Vagina (tissue), 2 donors: ENCODE measurements at places on chromosomes 11 and 22.

DNA sequence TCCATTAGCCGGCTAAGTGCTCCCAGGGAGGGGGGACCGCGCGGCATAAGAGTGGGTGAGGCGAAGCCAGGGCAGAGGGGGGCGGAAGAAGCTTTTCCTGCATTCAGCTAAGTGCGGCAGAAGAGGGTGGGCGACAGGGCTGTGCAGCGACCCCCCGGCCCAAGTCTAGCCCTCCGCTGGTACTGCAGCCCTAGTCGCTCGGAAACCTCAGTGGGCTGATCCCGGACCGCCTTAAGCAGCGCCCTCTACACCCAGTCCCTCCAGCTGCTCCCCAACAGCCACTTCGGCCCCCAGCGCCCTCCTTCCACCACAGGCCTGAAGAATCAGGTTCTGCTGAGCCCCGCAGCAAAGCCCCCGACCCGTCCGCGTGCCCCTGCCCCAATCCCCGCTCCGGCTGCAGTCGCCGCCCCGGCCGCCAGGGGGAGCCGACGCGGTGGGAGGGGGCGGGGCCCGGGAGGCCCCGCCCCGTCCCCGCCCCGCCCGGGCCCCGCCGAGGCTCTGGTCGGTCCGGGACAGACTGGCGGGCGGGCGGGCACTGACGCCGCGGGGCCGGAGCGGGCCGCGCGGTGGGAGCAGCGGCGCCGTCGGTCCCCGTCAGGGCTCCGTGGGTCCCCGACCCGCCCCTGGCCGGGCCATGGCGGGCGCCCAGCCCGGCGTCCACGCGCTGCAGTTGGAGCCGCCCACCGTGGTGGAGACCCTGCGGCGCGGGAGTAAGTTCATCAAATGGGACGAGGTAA, at the start of gene PLCB3:
Gene PLCB3 (plus strand): TSS at position 515 of the 737 bp plus-strand sequence. CDS start 120 bp downstream, at position 635.
- no peaks in the 10 kb centered on the region for H3K27me3 ChIP-seq
- peak within 1 kb of the TSS; percentile 85 for H3K4me3 ChIP-seq
- peaks cover 17% of the 10 kb centered on the region for H3K36me3 ChIP-seq
- H3K27ac ChIP-seq = peak within 1 kb of the TSS; percentile 78
- no peak for DNase-seq
- peaks cover 35% of the 10 kb centered on the region for H3K4me1 ChIP-seq

GRCh38 chr22:47328550-47329243, 566.2 kb downstream of the TBC1D22A start:
- no peak overlapping the region for H3K27ac ChIP-seq
- no peak overlapping the region for H3K4me3 ChIP-seq
- H3K4me1 ChIP-seq = no peaks in the 10 kb centered on the region
- peak; percentile 77 for DNase-seq
- H3K36me3 ChIP-seq = no peaks in the 10 kb centered on the region
- H3K27me3 ChIP-seq = no peaks in the 10 kb centered on the region

DNA sequence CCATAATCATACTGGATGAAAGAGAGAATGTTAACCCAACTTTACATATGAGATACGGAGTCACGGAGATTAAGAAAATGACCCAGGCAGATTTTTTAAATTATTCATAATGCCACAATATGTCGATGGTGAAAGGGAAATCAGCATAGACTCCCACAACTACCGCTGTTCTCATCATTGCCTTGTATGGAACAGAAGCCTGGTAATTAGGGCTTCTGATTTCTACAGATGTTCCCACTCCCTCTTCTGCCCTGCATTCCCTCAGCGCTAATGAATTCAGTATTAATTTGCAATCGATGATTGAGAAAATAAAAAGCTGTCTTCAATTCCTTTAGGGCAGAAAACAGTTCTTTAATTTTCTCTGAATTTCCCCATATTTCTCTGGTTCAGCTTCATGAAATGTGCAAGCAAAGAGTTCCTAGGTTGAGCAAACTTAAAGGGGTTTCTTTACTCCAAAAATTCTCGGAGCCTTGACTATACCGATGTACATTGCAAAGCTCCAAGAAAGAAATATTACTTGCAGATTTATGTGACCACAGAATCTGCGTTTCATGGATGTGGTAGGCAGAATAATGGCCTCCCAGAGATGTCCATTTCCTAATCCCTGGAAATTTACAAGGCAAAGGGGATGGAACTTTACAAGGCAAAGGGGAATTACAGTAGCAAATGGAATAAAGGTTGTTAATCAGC, 134.9 kb upstream of the ZC3H12C start:
- H3K36me3 ChIP-seq = no peaks in the 10 kb centered on the region
- no peak overlapping the region for H3K27ac ChIP-seq

DNA sequence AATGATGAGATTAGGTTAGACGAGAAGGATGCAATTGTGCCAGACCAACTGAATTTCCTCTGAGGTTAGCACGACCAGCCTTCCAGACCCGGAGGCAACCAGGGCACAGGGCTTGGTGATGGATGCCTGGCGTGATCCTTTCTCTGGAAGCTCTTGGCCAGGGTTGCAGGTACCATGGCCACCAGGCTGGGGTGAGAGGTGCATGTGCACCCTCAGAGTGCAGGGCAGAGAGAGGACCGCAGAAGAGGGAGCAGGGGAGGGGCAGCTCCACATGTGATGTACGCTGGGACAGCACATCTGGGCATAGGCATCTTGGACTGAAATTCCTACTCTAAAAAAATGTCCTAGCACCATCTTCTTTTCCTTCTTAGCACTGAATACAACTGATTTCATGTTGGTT, 10.9 kb downstream of the KCNJ1 start:
- H3K27me3 ChIP-seq = no peaks in the 10 kb centered on the region
- H3K36me3 ChIP-seq = no peaks in the 10 kb centered on the region
- H3K27ac ChIP-seq = no peak overlapping the region
- H3K4me3 ChIP-seq = no peak overlapping the region
- H3K4me1 ChIP-seq = peaks cover 7% of the 10 kb centered on the region

DNA sequence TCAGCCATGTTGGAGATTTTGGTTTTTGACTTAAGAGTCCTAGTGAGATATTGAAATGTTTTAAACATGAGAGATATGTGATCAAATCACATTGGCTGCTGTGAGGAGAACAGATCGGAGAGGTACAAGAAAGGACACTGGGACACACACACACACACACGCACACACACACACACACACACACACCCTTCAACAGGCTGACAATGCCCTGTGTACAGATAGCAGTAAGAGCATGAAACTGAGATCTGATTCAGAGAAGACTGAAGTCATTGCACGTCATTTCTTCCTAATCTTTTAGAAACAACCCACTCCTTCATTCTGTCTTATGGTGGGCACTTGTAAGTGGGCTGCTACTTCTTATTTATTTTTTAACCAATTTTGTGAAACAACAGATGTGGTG, 200.5 kb upstream of the E2F8 start:
- H3K36me3 ChIP-seq = no peaks in the 10 kb centered on the region
- no peak overlapping the region for H3K4me3 ChIP-seq
- H3K4me1 ChIP-seq = no peaks in the 10 kb centered on the region
- H3K27me3 ChIP-seq = no peaks in the 10 kb centered on the region

DNA sequence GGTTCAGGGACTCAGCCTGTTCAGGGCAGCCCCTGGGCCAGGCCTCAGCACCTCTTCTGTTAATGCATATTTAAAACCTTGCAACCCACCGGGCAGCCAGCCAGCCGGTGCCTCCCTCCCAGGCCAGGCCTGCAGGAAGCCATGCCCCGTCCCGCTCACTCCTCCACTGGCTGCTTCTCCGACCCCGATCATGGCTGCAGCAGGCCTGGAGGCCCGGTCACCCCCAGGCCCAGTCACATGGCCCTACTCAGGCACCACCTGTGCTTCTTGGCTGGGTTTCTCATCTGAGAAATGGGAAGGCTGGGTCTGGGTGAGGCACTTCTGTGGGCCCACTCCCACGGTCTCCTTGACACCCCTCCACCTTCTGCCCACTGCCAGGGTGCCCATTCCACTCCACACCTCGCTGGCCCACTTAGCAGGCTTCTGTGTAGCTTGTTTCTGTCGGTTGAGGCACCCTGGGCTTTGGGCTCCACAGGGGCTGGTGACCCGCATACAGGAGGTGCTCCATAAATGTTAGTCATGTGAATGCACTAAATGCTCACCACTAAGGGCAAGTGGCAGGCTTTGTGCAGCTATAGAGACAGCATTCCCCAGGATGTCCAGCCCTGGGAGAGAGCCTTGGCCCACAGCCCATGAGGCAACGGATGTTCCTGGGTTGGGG, 11.4 kb downstream of the RTN4R start:
- H3K36me3 ChIP-seq = no peaks in the 10 kb centered on the region
- DNase-seq = no peak
- H3K4me3 ChIP-seq = no peak overlapping the region
- no peaks in the 10 kb centered on the region for H3K27me3 ChIP-seq

DNA sequence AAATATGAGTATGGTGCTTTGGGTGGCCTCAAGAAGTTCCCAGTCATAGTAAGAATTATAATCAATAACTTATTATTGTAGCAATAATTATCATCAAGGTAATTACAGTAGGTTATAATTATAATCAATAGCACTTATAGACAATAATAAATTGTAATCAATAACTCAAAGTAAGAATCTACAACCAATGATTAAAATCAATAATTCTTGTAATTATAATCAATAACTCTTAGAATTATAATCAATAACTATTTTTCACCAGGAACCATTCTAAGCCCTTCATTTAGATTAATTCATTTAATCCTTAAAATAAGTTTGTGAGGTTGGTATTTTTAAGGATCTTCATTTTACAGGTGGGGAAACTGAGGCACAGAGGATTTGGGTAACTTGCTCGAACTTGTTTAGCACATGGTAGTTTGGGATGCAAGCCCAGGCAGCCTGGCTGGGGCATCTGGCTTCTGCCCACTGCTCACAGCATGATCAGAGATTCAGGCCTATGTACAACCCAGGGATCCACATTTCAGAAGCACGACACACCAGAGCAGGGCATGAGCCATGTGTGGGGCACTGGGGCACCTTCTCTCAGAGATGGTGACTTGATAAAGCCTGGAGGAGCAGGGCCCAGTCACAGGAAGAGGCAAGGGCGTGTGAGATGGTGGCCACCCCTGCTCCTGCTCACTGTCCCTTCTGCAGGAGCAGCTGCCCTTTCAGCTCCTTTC, 46.6 kb downstream of the SLC1A2 start:
- H3K4me1 ChIP-seq = no peaks in the 10 kb centered on the region
- H3K27me3 ChIP-seq = no peaks in the 10 kb centered on the region
- no peak for DNase-seq
- H3K4me3 ChIP-seq = no peak overlapping the region
- no peaks in the 10 kb centered on the region for H3K36me3 ChIP-seq
- H3K27ac ChIP-seq = no peak overlapping the region

DNA sequence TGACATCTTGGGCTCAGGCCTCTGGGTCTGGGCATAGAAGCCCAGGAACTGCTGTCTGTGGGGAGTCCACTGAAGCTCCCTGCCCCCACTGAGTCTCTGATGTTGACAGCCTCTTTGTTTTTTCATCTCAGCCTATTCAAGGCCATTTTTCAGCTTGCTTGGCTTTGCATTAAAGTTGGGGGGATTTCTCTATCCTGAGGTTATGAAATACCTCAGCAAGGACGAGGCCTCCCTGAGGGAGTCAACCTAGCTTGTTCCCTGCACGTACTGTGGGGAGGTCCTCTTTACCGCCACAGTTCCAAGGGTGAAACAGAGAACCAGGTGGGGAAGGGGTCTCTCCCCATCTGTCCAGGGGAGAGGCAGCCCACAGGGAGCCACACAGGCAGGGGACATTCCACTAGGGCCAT, 8.4 kb downstream of the KCNQ1OT1 start:
- H3K27me3 ChIP-seq = no peaks in the 10 kb centered on the region
- H3K4me1 ChIP-seq = peaks cover 87% of the 10 kb centered on the region
- DNase-seq = no peak
- H3K27ac ChIP-seq = no peak overlapping the region
- H3K4me3 ChIP-seq = no peak overlapping the region
- H3K36me3 ChIP-seq = no peaks in the 10 kb centered on the region

DNA sequence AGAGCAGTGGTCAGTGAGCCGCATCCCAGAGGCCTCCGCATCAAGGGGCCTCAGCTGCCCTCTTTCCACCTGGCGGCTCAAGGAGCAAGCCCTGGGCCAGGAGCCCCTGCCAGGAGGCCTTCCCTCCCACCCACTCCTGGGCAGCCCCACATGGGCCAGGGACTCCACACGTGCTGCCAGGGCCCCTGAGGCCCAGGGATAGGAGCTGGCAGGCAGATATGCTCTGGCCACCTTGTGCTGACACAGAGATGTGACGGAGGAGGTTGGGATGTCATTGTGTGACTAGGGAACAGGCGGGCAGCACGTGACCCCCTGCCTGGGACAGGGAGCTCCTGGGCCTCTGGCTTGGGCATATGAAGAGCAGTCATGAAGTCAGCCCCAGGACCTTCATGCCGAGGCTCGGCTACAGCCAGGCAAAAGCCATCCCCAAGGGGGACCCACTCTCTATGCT, 77.9 kb downstream of the PIWIL3 start:
- H3K4me3 ChIP-seq = no peak overlapping the region
- H3K27me3 ChIP-seq = no peaks in the 10 kb centered on the region
- H3K36me3 ChIP-seq = no peaks in the 10 kb centered on the region
- H3K4me1 ChIP-seq = peaks cover 29% of the 10 kb centered on the region
- H3K27ac ChIP-seq = no peak overlapping the region

GRCh38 chr11:78982473-78982872, 407.8 kb upstream of the NARS2 start:
- no peak overlapping the region for H3K4me3 ChIP-seq
- H3K4me1 ChIP-seq = no peaks in the 10 kb centered on the region
- H3K27ac ChIP-seq = no peak overlapping the region
- DNase-seq = no peak

GRCh38 chr22:40046126-40046525, 51.4 kb downstream of the FAM83F start:
- H3K4me1 ChIP-seq = peaks cover 67% of the 10 kb centered on the region
- no peak overlapping the region for H3K27ac ChIP-seq
- no peaks in the 10 kb centered on the region for H3K36me3 ChIP-seq
- H3K27me3 ChIP-seq = no peaks in the 10 kb centered on the region

DNA sequence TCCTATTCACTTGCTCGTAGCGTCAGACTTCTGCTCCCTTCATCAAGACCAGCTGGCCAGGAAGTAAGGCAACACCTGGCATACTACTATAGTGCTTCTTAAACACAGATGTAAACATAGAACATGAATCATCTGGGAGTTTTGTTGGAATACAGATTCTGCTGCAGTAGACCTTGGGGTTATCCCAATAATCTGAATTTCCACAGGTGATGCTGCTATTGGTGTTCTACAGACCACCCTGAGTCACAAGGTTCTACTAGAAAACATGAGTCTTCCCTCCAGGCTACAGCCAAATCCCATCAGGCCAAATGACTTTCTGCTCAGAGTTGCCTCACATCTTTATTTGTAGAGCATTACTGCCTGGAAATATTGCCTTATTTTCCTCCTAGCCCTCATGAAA, 175.2 kb downstream of the NELL1 start:
- H3K4me3 ChIP-seq = no peak overlapping the region
- no peak for DNase-seq
- H3K27me3 ChIP-seq = no peaks in the 10 kb centered on the region
